ENCODE measurements at places on chromosomes 5 and 9.

- DNase-seq, result no peak
Measured at GRCh38 chr5:135557076-135557838, 21.5 kb upstream of the NEUROG1 start.

GRCh38 chr9:112074250-112075008 lies 100.7 kb downstream of the SUSD1 start:
- peak; percentile 70 for DNase-seq

DNA sequence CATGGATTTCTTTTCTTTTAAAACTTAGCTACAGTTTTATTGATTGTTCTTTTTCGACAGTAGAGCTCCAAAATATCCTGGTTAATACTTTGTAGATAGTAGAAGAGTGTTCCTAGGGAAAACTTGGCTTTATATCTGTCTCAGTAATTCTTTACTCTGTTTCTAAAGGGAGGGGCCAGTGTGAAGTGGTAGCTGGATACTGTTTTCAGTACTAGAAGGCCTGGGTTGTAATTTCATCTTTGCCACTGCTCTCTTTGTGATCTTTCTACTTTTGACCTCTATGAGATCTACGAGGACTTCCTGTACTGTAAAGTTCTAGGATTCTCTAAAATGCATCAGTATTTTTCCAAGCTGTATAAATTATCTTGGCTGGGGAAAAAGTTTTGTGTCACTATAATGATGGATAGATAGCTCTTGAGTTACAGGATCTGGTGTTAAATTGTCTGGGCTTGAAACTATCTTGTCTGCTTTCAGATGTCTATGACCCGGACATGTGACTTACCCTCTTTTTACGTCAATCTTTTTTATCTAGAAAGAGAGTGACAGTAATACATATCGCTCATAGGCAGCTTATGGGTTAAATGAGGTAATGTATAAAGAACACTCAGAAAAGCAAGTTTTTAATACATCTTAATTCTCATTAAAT lies 53.6 kb downstream of the PRR16 start:
- DNase-seq, result no peak

- no peak for DNase-seq
Measured at GRCh38 chr9:11148189-11148588, 535.4 kb upstream of the PTPRD start.

GRCh38 chr9:134719331-134719730 lies 77.7 kb downstream of the COL5A1 start:
- DNase-seq, result no peak

All from NB4 (cell line).